ENCODE measurements at places on chromosomes 1 and 21. TPM values are rescaled to one million over a fixed set of nuclear protein-coding genes. Genes with fewer than 3 reads are reported as not detected.

Gene C1orf216
- 4.8 TPM for total RNA-seq

Gene ACTA1
- total RNA-seq = not detected

Gene C1orf94
- total RNA-seq = not detected

Gene SV2A
- total RNA-seq = 0.53 TPM

Gene WNT4
- 11.9 TPM for total RNA-seq
